Naive thymus-derived CD4-positive, alpha-beta T cell (primary cell): ENCODE measurements at places on chromosomes 4 and X. TPM values are rescaled to one million over a fixed set of nuclear protein-coding genes. Genes with fewer than 3 reads are reported as not detected.

SUV39H1 gene
- total RNA-seq, result 8.6 TPM

CXCL8 gene
- total RNA-seq, result 501 TPM

DNA sequence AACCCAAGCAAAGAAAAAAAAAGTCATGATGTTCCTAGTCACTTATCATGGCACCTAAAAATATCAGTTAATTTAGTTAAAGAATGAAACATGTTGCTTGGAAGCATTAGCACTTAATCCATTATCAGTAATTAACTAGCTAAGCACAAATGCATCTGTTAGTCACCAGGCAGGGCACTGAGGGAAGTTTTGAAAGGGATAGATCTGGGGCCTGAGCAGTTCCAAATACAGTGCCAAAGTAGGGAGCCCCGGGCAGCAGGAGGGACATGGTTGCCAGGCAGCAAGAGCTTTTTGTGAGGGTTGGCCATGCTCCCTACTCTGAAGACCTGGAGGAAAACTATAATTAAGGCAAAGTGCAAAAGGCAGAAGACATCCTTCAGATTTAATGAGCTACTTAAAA is 62.0 kb downstream of the PHKA1 start:
- H3K4me3 ChIP-seq, result no peak overlapping the region
- H3K27me3 ChIP-seq, result no peaks in the 10 kb centered on the region

GRCh38 chr4:122591196-122591595 is 29.7 kb downstream of the IL21 start:
- no peak overlapping the region for H3K27ac ChIP-seq
- H3K36me3 ChIP-seq, result no peaks in the 10 kb centered on the region
- H3K4me3 ChIP-seq, result no peak overlapping the region
- no peak for DNase-seq

DNA sequence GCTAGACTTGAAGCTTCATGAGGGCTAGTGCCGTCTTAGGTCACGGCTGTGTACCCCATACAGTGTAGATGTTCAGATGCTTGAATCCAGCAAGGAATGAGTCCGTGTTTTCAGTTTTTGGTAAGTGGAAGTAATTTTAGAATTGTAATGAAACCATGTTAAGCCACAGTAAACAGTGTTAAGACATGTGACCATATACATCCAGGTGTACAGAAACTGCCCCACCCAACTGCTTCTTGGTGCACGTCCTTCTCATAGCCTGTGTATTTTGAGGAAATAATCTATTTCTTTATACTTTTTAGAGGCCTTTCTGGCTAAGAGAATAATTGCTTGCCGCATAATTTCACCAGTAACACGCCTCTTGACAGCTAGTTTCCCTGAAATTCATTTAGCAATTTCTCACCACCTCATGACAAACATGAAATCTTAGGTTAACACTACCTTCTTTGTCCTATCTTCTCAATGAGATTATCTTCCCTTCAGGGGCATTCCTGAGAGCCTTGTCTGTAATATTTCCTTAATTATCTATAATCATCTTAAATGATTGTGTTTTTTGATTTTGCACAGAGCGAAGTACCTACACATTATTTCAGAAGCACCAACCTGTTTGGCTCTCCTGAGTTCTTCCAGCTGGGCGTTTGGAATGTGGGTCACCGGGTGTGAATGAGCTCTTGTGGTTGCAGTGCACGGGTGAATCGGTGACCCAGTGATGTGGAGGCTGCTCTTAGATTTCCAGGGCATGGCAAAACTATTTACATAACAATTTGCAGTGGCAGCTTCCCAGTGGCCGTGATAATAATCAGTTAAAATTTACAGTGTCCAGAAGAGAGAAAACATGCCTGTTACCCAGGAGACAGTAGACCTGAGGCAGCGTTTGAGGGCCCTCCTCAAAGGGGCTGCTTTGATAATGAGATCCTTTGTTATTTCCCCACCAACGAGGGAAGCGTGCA is 50.2 kb upstream of the TADA2B start:
- H3K4me3 ChIP-seq, result no peak overlapping the region
- H3K27me3 ChIP-seq, result no peaks in the 10 kb centered on the region
- H3K27ac ChIP-seq, result no peak overlapping the region
- peaks cover 7% of the 10 kb centered on the region for H3K4me1 ChIP-seq
- no peak for DNase-seq
